Tibial nerve (tissue), 4 donors: ENCODE measurements at places on chromosomes 16 and 17.

DNA sequence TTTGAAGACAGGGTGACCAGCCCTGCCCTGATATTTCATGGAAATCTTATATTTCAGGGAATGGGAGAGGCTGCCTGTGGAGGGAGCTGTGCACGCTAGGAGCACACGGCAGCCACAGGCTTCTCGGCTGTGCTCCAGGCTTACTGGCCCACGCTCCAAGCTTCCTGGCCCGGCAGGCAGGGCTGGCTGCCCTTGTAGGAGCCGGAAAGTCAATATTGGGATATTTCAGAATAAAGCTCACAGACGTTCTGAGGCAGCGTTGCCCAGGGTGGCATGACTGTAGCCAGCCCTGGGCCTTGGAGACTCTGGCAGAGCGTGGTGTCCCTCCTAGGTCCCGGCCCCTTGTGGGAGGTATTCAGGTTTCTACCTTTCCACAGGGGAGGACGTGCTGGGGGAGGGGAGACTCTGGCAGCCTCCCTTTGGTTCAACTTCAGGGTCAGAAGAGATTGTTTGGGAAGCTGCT, 95.6 kb downstream of the NPIPB11 start:
- DNase-seq = no peak

DNA sequence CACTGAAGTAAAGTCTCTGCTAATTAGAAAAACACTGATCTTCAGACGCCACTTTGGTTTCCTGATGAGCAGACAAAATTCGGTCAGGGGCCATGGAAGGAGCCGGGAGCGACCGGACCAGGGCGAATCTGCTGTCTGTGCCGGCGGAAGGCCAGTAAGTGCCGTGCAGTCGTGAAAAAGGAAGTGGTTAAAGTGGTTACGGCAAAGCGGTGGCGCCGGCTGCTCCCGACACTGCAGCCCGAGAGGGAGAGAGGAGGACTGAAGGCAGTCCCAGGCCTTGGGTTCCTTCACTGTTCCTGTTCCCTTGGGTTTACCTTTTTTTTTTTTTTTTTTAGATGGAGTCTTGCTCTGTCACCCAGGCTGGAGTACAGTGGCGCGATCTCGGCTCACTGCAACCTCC, 17.3 kb upstream of the HEXD start:
- DNase-seq = no peak

GRCh38 chr17:44539673-44540072, 17.6 kb upstream of the FZD2 start:
- DNase-seq = no peak

DNA sequence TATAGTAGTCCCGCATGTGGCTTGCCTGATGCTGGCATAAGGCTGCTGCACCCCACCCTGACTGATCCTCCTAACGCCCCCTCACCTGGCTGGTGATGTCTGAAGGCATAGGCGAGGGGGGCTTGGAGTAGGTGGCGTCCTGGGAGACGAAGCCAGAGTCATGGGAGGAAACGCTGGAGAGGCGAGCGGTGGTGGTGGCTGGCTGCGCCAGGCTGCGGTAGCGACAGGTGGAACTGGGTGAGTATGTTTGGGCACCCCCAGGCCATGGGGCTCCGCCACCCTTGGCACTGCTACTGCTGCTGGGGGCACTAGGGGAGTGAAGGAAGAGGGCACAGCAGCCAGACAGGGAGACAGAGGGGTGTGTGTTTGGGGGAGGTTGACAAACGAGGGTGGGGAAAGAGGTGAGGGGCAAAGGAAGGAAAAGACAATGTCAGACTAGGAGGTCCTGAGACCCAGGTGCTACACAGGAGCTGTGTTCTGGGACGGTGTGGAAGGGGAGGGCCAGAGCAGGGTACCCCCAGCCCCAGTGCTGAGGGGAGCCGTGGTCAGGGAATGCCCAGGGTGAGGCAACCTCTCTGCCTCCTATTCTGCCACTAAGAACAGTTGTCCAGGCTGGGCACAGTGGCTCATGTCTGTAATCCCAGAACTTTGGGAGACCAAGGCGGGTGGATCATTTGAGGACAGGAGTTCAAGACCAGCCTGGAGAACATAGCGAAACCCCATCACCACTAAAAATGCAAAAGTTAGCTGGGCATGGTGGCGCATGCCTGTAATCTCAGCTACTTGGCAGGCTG, 11.4 kb downstream of the MTSS2 start:
- no peak for DNase-seq

DNA sequence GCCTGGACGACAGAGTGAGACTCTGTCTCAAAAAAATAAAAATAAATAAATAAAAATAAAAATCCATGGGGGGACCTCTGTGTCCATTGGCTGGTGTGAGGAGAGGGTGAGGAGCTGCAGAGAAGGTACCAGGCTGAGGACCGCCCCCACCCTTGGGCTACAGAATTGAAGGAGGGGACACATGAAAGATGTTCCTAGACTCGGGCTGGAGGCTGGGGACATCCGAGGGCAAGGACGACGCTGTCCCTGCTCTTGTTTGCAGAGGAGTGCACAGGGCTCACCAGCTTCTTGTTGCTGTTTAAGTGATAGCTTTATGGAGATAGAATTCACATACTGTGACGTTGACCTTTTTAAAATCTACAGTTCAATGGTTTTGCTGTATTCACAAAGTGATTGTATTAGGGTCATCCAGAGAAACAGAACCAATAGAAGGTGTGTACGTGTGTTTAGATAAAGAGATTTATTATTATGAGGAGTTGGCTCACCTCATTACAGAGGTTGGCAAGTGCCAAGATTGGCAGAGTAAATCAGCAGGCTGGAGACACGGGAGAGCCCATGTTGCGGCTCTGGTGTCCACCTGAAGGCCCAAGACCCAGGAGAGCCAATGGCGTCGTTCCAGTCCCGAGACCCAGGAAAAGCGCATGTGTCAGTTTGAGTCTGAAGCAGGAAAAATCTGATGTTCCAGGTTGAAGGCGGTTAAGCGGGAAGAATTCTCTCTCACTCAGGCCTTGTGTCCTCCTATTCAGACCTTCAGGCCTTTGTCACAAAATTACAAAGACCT, 320.7 kb downstream of the SEC14L1 start:
- DNase-seq = no peak

GRCh38 chr17:51013322-51013721, 107.3 kb downstream of the SPAG9 start:
- DNase-seq = no peak

- DNase-seq = no peak
Measured at GRCh38 chr17:50502301-50502990, 5.8 kb upstream of the MYCBPAP start.

- DNase-seq = no peak
Measured at GRCh38 chr16:3564130-3564888, 12.9 kb downstream of the NLRC3 start.

DNA sequence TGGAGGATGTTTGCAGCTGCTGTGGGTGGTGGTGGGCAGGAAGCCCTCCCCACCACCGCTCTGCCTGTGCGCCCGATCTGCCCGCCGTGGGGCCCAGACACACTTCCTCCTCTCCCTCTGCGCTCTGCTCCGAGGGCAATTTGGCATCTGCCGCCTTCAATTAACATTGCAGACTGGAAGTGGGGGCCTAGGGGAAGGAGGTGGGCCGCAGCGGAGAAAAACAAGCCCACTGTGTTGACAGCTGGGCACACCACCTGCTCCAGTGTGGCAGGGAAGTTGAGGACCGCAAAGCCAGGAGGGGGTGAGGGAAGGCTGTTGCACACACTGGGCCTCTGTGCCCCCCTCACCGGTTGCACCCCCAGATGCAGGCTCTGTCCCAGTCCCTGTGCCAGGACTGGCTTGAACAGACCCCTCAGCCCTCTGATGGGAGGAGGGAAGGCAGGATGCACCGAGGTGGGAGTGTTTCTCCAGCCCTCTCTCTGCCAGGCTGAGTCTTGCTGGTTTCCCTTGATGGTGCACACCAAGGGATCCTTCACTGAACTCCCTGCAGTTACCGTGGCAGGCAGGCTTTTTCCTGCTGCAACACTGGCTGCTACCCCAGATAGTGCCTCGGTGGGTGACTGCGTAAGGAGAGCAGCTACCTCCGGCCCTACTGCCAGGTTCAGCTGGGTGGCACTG, 72.8 kb upstream of the MED9 start:
- no peak for DNase-seq

GRCh38 chr17:81427173-81428120, 32.2 kb downstream of the BAHCC1 start:
- DNase-seq = no peak

DNA sequence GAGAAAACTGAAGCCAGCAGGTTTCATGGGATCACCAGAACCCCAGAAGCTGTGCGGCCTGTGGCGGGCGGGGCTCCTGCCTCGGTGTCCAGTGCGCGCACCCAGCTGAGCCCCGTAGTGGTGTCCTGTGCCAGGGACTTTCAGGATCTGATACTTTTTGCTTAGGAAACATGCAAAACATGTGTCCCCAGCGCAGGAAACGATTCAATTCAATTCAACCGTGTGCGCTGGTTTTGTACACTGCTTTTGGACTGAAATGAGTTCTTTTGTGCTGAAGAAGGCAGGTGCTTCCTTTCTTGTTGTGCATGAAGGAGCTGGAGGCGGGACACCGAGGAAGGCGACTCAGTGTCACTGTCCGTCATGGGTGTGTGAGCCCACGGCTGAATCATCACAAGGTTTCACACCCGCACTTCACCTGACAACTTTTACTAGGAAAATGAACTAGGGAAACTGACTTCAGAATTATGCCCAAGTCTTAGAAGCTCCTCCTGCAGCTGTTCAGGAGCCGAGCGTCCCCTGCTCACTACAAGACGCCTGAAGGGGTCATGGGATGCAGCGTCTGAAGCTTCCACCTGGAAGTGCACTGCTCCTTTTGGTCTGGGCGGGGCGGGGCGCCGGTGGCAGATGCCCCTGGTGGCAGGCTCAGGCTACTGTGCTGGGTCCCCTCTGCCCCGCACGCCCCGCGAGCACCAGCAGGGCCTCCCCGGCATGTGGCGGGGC, 31.4 kb upstream of the ZNF750 start:
- no peak for DNase-seq

DNA sequence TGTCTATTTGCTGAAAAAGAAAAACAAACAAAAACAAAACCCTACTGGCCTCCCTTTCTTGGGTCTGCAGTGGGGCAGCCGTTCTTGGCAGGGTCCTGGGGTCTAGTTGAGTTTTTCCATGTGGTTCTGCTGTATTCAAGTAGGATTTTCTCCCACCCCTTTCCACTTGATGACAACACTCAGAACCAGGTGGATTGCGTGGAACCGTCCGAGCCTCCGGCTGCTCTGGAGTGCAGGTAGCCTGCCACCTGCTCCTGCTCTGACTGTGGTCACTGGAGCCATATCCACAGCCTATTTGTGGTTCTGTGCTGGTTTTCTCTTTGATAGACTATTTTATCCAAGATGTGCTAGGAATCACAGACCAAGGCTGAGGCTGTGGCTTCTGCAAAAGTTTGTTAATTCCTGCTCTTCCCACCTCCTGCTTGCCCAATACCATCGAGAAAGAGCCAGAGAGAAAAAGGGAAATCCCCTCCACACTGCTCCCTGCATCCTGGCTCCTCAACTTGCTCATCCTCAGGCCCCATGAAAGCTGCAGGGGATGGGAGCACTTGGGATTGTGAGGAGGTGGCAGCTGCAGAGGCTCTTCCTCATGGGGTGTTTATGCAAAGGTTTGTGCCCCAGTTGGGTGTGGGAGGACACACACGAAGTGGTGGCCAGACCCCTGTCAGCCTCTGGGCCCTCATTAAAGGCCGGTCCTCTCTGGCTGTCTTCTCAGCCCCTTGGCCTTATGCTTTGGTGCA, 377.8 kb upstream of the TNRC6C start:
- DNase-seq = no peak

DNA sequence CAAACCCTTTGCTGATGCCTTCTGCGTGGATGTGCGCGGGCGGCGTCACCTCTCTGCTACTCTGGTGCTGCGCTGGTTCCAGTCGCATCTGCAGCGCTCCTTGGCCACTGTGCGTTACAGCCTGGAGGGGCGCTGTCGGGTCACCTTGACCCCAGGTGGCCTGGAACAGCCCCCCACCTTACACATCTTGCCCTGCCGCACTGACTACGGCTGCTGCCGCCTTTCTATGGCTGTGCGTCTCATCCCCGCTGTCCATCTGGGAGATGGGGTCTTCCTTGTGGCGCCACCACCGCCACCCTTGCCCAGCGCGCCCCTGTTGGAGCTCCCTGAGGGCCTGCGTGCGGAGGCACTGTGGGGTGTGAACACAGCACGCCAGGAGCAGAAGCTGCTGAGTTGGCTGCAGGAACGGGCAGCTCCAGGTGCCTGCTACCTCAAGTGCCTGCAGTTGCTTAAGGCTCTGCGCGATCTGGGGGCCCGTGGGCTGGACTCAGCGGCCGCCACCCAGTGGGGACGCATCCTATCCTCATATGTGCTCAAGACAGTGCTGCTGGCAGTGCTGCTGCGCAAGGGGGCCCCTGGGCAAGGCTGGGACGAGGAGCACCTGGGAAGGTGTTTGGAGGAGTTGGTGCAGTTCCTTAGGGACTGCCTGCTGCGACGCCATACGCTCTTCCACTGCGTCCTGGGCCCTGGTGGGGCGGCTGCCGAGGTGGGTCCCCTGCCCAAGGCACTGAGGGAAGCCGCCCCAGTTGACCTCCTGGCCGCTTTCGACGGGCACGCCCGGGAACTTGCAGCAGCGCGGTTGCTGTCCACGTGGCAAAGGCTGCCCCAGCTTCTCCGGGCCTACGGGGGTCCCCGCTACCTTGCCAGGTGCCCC, 1.6 kb downstream of the ITPRIPL2 start:
- DNase-seq = no peak

GRCh38 chr17:14299280-14300141, 1.4 kb upstream of the HS3ST3B1 start:
- DNase-seq = no peak

DNA sequence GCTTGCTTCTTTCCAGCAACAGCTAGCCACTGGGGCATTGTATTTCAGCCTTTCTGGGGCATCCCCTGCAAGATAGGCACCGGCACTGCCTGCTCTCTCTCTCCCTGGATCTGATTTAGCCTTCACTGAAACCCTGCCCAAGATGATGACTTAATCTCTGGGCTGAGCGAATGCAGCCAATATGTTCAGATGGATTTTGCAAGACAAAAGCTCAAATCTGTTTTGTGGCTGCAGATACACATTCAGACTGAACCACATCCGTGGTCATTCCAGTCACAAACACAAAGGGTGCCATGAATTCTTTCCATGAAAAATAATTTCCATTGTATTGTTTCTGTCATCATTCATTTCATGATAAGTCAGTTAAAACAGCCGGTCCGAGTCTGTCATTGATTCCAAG, 24.2 kb downstream of the SOST start:
- DNase-seq = no peak

GRCh38 chr17:61806081-61806828, 57.1 kb downstream of the BRIP1 start:
- no peak for DNase-seq

- no peak for DNase-seq
Measured at GRCh38 chr16:74019612-74020011, 277.0 kb upstream of the PSMD7 start.

DNA sequence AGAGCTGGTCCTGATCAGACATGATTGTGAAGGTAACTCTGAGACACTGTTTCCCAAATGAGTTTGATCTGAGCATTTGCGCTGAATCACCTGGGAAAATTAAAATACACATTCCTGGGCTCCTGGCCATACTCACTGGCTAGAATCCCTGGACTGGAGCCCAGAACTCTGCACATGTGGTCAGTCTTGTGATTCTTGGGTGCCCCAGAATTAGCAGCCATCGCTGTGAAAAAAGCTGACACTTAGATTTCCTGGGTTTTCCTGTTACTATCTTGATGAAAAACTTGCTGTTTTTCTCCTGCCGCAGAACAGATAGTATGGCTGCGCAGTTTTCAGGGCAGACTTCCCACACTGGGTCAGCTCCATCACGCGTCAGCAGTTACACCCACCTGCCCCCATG, 24.6 kb downstream of the NECAB2 start:
- DNase-seq = no peak
